ENCODE measurements at places on chromosomes 11 and 22.

- no peak for DNase-seq
Observed at GRCh38 chr11:112408517-112408916, 147.9 kb upstream of the PLET1 start.

- DNase-seq: no peak
Observed at GRCh38 chr11:101523634-101524260, 60.1 kb downstream of the TRPC6 start.

GRCh38 chr22:20578192-20578591, 70.8 kb downstream of the MED15 start:
- no peak for DNase-seq

DNA sequence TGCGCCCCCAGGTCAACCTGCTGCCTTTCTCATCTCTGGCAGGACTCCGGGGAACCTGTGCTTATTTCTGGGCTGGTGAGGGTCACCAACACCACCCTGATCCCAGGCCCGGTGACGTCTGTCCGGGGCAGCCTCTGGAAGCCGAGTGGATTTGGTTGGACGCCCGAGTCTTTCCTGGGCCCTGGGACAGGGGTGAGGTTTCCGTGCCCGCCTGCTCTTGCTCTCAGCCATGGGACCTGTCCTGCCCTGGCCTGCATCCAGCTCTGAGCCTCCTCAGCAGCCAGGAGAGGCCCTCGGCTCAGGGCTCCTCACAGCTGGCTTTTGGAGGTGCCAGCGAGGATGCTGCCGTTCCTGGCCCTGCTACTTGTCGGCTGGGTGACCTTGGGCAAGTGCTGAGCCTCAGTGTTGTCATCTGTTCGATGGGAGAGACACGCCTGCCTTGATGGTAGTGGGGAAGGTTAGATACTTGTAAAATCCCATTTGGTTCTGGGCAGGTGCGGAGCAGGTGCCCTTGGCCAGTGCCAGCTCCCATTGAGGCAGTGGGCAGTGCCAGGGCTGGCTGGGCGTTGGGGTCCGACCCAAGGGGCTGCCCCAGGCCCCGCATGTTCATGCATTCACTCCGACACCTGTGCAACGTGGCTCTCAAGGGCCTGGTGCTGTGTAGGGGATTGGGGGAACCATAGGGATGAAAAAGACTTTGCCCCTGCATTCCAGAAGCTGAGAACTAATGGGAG, 58.9 kb upstream of the THY1 start:
- no peak for DNase-seq

- no peak for DNase-seq
Observed at GRCh38 chr22:26445577-26446275, 16.7 kb downstream of the ASPHD2 start.

GRCh38 chr22:24153353-24153752, 27.9 kb upstream of the SUSD2 start:
- DNase-seq: no peak

DNA sequence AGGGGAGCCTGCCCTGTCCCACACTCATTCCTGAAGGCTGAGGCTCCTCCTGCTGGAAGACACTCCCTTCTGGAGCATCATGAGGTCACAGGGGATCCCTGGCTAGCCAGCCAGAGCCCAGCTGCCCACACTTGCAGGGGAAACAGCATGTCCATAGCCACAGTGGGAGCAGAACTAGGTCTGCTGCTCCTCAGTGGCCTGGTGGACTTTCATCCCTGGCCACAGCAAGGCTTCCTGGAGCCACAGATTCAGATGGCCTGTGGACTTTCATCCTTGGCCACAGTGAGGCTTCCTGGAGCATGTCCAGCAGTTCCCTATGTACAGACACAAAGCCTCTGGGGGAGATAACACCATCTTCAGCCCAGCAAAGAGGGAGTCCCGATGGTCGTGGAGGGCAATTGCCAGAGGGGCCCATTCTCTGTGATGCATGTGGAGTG, 5.9 kb upstream of the APOL6 start:
- no peak for DNase-seq

DNA sequence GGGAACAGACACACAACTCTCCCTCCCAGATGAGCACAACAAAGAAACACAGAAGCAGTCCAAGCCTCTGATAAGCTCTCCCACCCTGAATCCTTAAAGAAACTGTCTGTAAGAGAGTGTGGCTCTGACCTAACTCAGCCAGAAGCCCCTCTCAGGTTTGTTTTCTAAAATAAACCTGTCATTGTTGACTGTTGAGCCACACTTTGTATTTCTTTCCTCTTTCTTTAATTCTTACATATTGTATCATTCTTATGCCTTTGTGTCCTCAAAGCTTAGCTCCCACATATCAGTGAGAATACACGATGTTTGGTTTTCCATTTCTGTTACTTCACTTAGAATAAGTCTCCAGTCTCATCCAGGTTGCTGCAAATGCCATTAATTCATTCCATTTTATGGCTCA, 7.8 kb upstream of the OR8D2 start:
- no peak for DNase-seq

GRCh38 chr11:2791139-2791520, 91.3 kb upstream of the KCNQ1OT1 start:
- DNase-seq: no peak

- no peak for DNase-seq
Observed at GRCh38 chr11:18615628-18616392, 16.2 kb downstream of the MISFA start.

GRCh38 chr22:24117942-24118341, 63.3 kb upstream of the SUSD2 start:
- no peak for DNase-seq
